Progenitor cell of endocrine pancreas (in vitro differentiated cells): ENCODE measurements at places on chromosomes 3 and 15.

DNA sequence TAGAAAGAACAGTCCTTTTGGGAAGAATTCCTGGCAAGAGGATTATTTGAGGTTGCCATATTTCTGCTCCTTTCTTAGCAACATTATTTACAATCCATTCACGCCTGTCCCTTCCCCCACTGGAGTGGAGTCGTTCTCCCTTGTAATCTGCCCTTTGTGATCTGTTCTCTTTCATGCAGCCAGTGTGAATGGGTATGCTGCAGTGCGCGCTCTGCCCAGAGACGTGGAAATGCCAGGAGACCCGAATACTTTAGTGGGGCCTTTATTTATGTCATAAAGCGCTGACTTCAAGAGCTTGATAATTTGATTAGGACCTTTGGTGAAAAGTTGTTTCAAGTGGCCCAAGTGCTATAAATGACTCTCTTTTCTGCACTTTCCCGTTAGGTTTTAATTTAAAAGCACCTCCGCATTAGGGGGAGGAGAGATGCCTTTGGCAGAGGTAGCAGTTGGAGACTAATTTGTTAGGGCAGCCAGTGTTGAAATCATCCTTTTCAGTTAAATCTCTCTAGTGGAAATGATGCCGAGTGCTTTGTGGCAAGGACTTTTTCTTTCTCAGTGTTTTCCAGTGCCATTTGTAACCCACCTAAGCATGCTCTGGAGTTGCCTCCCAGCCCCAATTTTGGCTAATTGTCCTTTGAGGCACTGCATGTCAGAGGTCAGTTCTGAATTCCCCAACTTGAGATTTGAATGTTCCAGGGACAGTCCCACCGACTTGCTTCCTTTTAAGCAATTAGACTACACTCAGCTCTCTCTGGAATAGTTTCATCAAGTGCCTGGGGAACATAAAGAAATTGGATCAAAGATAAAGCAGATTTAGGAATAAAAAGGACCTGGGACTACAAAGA is 52.4 kb downstream of the PSMD6 start:
- H3K27me3 ChIP-seq = no peaks in the 10 kb centered on the region
- H3K36me3 ChIP-seq = peaks cover 5% of the 10 kb centered on the region
- peak overlapping the region; percentile 84 for H3K27ac ChIP-seq
- H3K4me3 ChIP-seq = no peak overlapping the region
- peaks cover 70% of the 10 kb centered on the region for H3K4me1 ChIP-seq

GRCh38 chr3:87621667-87622066 is 345.3 kb upstream of the POU1F1 start:
- H3K36me3 ChIP-seq = no peaks in the 10 kb centered on the region
- no peaks in the 10 kb centered on the region for H3K27me3 ChIP-seq
- no peak for DNase-seq

DNA sequence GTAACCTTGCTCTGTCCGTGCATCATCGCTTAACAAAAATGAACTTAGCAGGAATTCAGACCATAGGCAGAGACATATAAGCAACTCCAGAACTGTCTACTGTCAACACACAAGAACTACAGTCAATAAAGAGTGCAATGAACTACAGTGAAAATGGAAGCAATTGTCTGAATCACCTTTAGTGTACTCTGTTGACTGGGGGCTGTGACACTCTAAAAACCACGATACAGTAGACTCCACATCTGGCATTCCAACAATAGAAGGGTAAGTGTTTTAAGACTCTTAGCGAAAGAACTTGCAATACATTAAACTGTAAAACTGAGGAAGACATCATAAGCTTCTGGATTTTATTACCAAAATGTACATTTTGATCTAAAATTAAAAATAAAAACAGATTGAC is 347.3 kb downstream of the ZBTB20 start:
- no peaks in the 10 kb centered on the region for H3K27me3 ChIP-seq
- no peak overlapping the region for H3K27ac ChIP-seq
- no peaks in the 10 kb centered on the region for H3K36me3 ChIP-seq
- no peak for DNase-seq
- peaks cover 5% of the 10 kb centered on the region for H3K4me1 ChIP-seq

DNA sequence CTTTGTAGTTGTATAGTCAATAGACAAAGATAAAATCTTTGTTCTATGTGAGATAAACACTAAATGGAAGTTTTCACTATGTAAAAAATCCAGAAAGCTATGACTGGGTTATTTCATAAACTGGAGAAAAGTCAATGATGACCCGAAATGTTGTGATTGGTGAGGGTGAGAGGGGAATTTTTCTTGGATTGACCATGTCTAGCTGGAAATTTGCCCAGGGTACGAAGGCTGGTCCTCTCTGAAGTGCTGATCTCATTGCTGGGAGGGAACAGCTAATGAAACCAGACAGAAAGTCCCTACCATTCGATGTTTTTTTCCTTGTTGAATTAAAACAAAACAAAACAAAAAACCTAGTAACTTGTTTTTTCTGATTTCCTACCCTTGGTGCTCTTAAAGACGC is 14.3 kb downstream of the TPRG1 start:
- no peak overlapping the region for H3K4me3 ChIP-seq
- H3K36me3 ChIP-seq = peaks cover 3% of the 10 kb centered on the region
- peaks cover 13% of the 10 kb centered on the region for H3K4me1 ChIP-seq
- no peaks in the 10 kb centered on the region for H3K27me3 ChIP-seq
- no peak overlapping the region for H3K27ac ChIP-seq

DNA sequence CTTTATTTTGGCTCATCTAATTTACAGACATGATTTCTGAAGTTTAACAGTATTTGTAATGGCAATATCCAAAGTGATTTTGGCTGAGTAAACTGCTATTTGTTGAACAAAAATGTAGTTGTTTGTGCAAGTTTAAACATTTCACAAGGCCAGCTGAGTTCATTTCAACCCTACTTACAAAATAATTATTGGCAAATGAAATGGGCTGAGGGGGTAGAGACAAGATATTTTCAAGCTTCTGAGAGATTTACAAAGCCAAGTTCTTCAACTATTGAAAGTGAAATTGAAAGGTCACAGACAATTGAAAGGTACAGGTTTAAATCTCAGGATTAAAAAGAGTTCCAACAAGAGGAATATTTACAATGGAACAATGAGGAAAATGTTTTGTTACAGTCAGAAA is 77.1 kb downstream of the DUT start:
- no peaks in the 10 kb centered on the region for H3K27me3 ChIP-seq
- no peaks in the 10 kb centered on the region for H3K36me3 ChIP-seq

DNA sequence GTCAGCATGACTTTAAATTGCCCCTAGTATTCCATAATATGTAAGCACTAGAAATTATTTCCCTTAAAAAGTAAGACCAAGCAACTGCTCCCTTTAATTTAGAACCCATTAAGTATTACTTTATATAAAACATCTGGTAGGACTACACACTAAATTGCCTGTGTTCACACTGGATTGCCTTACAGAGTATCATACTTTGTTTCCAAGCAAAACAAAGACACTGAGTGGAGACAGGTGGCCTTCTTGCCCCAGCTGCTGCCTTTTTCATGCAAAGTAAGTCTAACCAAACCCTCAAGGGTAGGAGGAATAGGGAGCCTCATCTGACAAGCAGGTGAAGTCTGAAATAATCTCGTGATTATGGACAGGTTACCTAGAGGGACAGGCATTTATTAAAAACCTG is 87.3 kb downstream of the PEX5L start:
- H3K36me3 ChIP-seq = no peaks in the 10 kb centered on the region
- H3K4me3 ChIP-seq = no peak overlapping the region
- no peak for DNase-seq
- no peak overlapping the region for H3K27ac ChIP-seq
- H3K27me3 ChIP-seq = peaks cover 14% of the 10 kb centered on the region

DNA sequence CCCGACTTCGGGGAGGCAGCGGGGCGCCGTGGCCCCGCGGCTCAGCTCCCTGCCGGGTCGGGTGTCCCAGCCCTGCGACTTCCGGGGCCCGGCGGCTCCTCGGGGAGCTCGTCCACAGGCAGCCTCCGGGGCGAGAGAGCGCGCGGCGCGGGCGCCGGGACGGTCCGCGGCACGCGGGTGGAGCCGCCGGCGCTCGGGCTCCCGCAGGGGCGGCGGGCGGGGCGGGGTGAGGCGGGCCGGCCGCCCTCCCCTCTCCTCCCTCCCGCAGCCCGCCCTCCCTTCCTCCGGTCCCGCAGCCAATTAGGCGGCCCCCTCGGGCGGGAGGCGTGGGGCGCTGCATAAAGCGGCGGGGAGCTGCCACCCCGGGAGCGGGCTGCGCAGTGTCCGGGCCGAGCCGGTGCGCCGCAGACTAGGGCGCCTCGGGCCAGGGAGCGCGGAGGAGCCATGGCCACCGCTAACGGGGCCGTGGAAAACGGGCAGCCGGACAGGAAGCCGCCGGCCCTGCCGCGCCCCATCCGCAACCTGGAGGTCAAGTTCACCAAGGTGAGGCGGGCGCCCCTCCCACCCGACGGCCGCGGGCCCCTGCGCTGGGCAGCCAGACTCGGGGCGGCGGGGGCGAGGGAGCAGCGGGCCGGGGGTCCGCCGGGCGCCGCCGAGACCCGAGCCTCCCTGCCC is at the start of gene ALDH1A3:
ALDH1A3 (plus strand) TSS at position 368 of the 675 bp plus-strand sequence; CDS start at position 445, 77 bp downstream.
- peaks cover 87% of the 10 kb centered on the region for H3K27me3 ChIP-seq
- no peaks in the 10 kb centered on the region for H3K36me3 ChIP-seq
- peak within 1 kb of the TSS; percentile 75 for H3K4me3 ChIP-seq

DNA sequence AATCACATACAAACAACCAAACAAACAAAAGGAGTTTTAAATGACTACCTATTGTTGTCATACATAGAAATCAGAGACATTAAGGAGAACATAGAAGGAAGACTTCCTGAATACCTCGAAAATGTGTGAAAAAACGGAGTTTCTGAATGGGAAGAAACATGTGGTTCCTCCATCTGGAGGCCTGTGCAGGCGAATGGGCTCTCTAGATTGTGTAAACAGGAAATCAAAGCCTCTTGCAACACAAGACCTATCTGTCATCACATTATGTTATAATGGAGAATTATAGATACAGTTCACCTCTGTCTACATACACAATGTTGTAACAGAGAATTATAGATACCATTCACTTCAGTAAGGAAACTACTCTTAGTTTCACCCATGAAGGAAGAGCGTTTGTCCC is 44.1 kb downstream of the RUBCN start:
- no peaks in the 10 kb centered on the region for H3K4me1 ChIP-seq
- H3K36me3 ChIP-seq = peaks cover 27% of the 10 kb centered on the region
- DNase-seq = no peak

DNA sequence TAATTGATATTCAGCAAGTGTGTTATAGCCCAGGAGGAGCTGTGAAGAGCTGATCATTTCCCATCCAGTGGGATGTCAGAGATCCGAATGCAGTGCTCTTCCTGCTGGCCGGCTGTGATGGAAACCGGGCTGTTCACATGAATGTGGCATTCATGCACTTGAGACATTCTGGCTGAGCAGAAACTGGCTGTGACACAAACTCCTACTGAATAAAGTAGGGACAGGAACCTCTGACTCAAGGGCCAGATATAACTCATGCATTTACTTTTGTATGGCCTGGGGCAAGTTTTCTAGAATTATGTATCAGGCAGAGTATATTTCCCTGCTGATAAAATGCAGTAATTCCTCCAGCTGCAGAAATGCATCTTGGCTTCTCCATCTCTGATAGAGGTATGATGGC is 83.4 kb upstream of the FAM3D start:
- H3K27me3 ChIP-seq = no peaks in the 10 kb centered on the region
- no peak for DNase-seq
- H3K4me3 ChIP-seq = no peak overlapping the region
- H3K4me1 ChIP-seq = peaks cover 3% of the 10 kb centered on the region
- no peak overlapping the region for H3K27ac ChIP-seq
- H3K36me3 ChIP-seq = no peaks in the 10 kb centered on the region

DNA sequence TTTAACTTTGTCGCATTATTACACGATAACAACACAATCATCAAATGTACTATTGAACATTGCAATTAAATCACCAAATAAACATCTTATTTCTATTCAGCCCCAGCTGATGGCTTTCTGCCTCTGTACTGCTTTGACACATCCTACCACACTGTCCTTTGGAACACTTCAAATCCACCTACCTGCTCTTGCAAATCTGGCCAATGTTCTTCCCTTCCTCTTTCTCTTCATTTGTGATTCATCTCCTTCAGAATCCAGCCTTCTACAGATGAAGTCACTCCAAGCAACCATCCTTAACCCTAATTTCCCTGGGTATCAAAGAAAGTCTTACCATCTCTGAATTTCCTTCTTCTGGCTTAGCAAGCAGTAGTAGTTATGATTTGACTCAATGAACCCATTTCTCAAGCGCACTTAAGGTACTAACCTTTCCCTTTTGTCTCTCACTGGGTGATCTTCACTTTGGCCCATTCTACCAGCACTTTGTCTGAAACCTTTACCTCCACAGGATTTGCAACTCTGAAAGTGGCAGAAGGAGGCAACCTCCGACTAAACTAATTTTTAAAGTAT is 502.9 kb downstream of the FOXP1 start:
- DNase-seq = no peak
- H3K27ac ChIP-seq = no peak overlapping the region
- H3K36me3 ChIP-seq = peaks cover 7% of the 10 kb centered on the region
- H3K4me3 ChIP-seq = no peak overlapping the region
- no peaks in the 10 kb centered on the region for H3K27me3 ChIP-seq
- peaks cover 25% of the 10 kb centered on the region for H3K4me1 ChIP-seq

- peaks cover 21% of the 10 kb centered on the region for H3K4me1 ChIP-seq
- H3K36me3 ChIP-seq = peaks cover 2% of the 10 kb centered on the region
- no peak overlapping the region for H3K27ac ChIP-seq
- no peak for DNase-seq
- no peaks in the 10 kb centered on the region for H3K27me3 ChIP-seq
- H3K4me3 ChIP-seq = no peak overlapping the region
Observed at GRCh38 chr3:69879051-69879450, 120.5 kb upstream of the SAMMSON start.

DNA sequence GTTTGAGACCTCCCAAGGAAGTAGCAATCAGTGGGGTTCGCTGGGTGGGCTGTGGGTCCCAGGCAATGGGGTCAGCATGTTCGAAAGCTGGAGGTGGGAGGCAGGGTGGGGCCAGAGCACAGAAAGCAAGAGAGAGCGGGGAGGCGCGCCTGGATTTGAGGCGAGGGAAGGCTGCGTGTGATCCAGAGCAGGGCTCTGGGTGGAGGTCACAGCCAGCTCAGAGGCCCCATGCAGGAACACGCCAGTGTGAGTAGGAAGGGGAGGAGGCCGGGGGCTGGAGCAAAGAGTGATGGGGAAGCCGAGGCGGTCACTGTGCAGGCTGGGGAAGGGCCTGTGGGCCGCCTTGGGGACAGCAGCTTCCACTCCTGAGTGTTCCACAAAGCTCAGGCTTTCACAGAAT is 8.8 kb downstream of the DNAJB8 start:
- DNase-seq = no peak
- no peaks in the 10 kb centered on the region for H3K36me3 ChIP-seq
- H3K27ac ChIP-seq = no peak overlapping the region
- no peak overlapping the region for H3K4me3 ChIP-seq

GRCh38 chr3:150653110-150653561 is 50.0 kb downstream of the SELENOT start:
- DNase-seq = no peak
- peaks cover 4% of the 10 kb centered on the region for H3K4me1 ChIP-seq
- no peak overlapping the region for H3K4me3 ChIP-seq

DNA sequence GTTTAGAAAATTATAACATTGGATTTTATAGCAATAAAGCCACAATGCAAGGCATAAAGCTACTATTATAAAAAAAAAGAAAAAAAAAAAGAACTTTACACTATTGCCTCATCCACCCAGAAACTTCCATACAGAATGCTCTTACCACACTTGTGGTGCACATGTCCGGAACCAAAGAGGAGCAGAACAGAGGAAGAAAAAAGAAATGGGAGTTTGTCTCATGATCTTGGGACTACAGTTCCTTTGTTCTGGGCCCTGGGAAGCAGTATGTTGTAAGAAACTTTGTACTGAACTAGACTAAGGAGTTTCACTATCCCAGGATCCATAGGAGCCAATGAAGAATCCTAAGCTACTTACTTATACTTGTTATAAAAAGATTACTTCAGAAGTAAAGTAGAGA is 36.1 kb downstream of the FMN1 start:
- peaks cover 22% of the 10 kb centered on the region for H3K27me3 ChIP-seq
- no peaks in the 10 kb centered on the region for H3K4me1 ChIP-seq
- DNase-seq = no peak
- no peaks in the 10 kb centered on the region for H3K36me3 ChIP-seq
